Posterior cingulate gyrus (tissue), 11 donors: ENCODE measurements at places on chromosomes 1 and 21.

- no peak for DNase-seq
Observed at GRCh38 chr1:240555524-240555923, 56.4 kb downstream of the GREM2 start.

DNA sequence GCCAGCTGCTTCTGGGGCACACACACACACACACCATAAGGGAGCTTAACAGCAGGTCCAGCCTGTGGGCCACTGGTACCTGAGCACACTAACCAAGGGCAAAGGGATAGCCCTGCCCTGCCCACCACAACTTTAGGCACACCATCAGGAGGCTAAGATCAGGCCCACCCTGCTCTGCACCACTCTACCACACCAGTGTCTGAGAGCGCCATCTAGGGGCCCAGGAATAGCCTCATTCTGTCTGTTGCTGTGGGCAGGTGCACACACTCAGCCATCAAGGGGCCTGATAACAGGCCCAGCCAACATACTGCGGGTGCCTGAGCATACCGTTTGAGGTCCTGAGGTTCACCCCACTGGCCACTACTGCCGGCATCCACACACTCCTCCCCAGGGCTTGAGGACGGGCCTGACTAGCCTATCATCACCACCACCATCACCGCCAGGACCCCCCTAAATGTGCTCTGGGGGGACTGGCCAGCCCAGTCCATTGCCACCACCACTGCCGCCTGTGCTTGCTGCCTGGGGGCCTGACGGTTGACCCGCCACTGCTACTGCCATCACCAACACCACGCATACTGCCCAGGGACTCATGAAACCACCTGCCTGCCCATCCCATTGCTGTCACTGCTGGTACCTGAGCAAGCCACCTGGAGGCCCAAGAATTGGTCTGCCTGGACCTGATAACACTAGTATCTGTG, 31.3 kb downstream of the NSL1 start:
- DNase-seq: no peak

DNA sequence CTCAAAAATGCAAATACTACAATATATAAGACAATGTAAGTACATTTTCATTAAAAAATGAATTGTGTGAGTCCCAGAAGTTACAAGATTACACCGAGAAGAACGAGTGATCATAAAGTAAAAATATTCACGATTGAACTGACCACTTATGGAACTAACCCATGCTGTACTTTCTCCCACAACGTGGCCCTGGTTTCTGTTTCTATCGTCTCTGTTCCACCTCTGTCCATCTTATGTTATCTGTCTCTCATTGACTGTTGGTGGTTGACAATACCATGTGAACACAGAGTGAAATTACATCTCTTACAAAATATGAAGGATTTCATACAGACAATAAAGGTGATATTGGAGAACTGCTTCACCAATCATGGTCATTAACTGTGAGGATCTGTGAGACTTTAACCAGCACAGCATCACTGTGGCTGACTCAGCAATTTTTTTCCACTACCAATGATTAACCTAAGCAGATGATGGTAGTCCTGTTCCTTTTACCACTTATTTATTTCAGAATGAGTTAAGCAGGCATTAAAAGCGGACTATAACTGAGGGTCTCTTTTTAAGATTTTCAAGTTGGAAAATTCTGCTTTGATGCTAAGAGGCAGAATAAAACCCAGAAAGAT, 165.1 kb downstream of the TGFB2 start:
- no peak for DNase-seq

- DNase-seq: no peak
Observed at GRCh38 chr1:65480684-65481405, 60.4 kb downstream of the LEPR start.

- peak; percentile 76 for DNase-seq
Observed at GRCh38 chr1:246647113-246647512, 77.1 kb upstream of the SCCPDH start.

DNA sequence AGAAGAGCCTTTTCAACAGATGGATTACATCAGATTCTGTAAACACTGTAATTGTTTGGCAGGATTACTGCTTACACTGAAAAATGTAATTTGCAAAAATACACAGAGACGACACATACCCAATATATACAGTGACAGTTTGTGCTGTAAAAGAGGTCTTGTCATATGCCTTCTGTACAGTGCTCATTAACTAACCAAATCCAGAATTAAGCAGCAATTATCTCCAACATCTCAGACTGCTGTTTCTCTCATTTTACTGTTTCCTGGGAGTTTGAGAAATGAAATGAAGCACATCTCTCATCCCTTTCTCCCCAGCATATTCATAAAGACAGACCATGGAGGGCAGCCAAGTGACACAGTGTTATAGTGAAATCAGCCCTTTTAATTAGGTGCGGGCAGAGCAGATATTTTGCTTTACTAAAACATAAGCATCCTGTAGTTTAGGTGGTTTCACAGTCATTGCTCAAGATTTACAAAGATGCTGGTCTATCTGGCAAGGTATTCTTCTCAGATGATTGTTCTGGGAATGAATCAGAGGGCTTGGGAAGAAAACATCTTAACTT, 618.4 kb upstream of the USP24 start:
- no peak for DNase-seq

- no peak for DNase-seq
Observed at GRCh38 chr1:241292973-241293372, 64.0 kb downstream of the RGS7 start.

GRCh38 chr21:25560891-25561290, 46.4 kb downstream of the MRPL39 start:
- DNase-seq: no peak

- DNase-seq: peak; percentile 69
Observed at GRCh38 chr1:205451202-205451601, 4.6 kb downstream of the BLACAT1 start.

GRCh38 chr1:64986903-64987871, 20.8 kb upstream of the JAK1 start:
- no peak for DNase-seq

DNA sequence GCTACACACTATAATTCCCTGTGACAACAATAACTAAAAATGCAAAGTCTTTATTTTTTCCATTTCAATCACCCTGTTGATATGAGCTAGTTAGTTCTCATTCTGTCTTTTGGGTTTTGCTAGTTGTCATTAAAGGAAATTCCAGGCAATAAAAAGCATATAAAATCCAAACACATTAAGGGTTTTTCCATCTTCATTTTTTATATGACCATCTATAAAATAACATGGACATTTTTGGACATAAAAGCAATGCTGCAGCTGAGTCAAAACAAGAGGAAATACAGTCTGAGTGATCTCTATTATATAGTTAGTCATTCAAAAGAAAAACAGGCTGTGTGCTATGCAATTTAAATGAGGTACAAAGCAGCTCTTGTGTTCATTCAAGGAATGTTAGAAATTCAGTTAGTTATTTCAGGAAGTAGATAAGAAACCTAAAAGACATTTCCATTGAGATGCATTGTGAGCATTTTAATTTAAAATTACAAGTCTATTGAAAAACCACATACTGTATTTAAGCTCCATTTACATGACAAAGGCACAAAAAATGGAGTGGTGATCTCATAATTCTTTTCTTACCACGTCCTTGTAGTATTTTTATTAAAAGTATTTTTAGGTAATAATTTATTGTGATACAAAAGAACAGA, 67.3 kb upstream of the BCL10 start:
- DNase-seq: no peak

- no peak for DNase-seq
Observed at GRCh38 chr1:185325413-185325812, 8.4 kb upstream of the IVNS1ABP start.

GRCh38 chr1:231274119-231274825, 33.3 kb downstream of the GNPAT start:
- DNase-seq: no peak

- DNase-seq: no peak
Observed at GRCh38 chr1:72111662-72112061, 170.7 kb downstream of the NEGR1 start.

DNA sequence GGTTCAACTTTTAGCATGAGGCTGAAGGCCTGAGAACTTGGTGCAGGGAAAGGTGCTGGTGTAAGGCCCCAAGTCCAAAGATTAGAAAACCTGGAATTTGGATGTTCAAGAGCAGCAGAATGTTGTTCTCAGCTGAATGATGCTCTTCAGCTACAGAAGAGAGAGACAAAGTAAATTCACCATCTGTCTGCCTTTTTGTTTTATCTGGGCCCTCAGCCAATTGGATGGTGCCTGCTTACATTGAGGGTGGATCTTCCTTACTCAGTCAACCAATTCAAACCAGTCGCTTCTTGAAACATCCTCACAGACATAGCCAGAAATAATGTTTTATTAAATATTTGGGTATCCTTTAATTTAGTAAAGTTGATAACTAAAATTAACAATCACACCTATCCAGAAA, 748.2 kb upstream of the ADAMTS5 start:
- DNase-seq: no peak

DNA sequence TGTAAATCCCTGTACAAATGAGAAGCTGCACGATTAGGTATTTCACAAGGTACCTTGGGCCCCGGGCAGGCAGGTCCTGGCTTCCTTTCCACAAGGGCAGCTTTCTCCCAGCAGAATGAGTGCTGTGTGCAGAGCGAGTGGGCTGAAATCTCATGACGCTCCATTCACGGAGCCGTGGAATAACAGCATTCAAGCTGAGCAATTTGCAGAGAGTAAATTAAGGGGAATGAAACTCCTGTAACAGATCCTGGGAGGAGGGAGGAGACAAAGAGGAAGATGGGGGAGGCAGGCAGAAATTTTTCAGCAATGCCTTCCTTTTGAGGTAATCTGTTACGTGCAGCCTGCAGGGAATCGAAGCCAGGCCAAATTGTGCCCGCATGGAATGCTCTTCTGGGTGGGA, 239.9 kb downstream of the TNR start:
- no peak for DNase-seq

DNA sequence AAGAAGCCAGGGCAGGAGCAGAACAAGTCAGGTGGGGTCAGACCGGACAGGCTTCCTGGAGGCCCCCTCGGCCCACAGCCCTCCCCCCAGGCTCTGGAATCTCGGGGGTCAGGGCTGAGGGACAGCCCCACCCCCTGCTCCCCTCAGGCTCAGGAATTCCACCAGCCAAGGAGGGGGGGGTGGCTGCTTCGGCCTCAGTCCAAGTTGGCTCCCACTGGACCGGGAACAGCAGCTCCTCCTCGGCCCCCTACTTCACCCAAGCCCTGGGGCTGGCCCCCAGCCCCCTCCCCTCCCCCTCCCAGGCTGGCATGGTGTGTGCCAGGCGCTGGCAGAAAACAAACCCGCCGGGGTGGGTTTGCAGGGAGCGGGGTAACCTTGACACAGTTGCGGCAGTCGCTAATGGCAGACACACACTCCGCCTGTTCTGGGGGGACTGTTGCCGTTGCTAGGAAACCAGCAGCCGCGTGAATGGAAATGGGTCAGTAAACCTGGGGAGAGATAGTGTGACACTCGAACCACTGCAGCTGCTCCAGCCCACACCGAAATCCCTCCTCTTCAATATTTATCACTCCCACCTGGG, 32.4 kb downstream of the AHDC1 start:
- DNase-seq: no peak

DNA sequence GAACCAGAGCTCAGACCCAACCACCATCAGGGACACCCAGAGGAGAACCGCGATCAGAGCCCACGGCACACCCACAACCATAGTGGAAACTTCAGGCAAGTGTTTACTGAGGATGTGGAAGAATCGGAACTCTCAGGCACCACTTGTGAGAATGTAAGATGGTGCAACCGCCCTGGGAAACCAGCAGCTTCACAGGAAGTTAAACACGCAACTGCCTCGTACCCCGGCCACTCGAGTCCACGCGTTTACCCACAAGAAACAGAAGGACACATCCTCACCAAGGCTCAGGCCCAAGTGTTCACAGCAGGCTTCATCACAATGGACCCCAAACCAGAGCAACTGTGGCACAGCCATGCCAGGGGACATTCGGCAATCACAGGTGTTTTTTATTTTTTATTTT, 51.4 kb upstream of the COL6A2 start:
- no peak for DNase-seq

GRCh38 chr1:234675572-234675971, 65.6 kb upstream of the IRF2BP2 start:
- no peak for DNase-seq

DNA sequence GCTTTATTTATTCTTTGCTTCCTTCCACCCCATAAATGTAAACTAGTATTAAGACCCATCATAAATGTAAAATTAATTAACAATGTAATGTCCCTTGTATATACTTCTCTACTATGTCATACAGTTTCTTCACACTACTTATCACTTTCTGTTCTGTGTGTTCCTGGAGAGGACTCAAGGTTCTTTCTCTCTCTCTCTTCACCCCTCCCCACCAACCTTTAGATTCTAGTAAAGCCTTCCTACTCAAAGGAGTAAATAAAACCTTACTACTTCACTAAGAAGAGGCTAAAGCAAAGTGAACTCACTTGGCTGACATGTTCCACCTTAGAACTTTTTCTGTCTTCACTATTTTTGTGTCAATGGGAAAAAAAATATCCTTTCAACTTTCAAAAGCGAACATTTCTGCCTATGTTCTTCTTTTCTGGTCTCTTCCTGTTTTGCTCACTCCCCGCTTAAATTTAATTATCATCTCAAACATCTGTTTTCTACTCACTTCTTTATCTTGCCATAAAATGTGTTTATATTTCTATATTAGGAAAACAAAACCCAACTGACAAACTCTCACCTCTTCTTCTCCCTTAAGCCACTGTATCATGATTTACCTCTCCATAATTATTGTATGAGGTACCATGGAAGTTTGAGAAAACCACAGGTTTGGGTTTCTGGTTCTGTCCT, 260.3 kb downstream of the DPYD start:
- no peak for DNase-seq

- DNase-seq: no peak
Observed at GRCh38 chr21:43345746-43346409, 81.1 kb downstream of the SIK1 start.

DNA sequence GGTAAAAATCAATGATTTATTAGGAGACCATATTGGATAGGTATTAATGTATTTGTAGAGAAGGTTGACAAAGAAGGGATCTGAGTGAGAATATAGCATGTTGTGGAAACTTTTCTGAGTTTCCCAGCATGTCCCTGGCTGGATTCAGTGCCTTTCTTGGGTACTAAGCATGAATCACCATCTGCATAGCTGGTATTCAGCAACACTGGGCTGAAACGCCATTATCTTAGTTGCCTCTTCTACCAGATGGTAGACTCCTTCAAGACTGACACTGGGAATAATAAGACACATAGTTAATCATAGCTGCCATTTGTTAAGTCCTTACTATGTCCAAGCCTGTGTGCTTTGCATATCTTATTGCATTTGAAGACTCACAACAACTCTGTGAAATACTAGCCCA, 45.5 kb downstream of the ATP5PF start:
- DNase-seq: no peak

- DNase-seq: no peak
Observed at GRCh38 chr1:37157634-37158033, 123.3 kb upstream of the GRIK3 start.

GRCh38 chr1:41241354-41241748, 755 bp downstream of the SCMH1 start:
- no peak for DNase-seq

GRCh38 chr1:29247044-29247443, 10.7 kb downstream of the PTPRU start:
- DNase-seq: no peak

DNA sequence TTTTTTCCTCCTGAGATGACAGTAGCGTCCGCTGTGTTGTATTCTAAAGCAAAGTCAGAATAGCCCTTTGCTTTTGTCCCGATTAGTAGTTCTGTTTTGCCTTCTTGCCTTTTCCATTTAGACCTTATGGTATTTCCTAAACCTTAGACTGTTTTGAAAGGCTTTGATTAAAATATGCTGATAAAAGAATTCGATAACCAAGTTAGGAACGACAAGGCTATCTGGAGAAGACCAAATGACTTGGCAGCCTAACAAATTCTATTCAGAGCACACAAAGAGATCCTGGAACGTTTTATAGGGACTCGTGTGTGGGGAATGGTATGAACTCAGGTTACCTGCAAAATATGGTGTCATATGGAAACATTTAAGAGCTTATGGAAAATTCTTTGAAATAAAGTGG, 42.9 kb downstream of the NFIA start:
- no peak for DNase-seq
